ENCODE measurements at places on chromosomes 5 and 9.

DNA sequence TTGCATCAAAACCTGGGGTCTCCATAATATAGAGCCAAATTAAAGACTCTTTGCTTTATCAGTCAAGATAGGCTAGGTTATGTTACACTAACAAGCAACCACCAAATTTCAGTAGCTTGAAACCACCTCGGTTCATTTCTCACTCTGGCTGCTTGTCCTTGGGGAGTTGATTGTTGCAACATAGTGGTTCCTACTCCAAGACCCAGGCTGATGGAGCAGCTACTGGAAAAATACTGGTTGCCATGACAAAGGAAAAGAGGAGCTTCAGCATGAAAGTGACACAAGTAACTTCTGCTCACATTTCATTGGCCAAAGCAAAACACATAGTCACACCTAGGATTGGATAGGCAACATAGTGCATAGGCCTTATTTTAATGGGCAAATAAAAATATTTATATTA lies 18.5 kb upstream of the RCL1 start:
- DNase-seq = no peak

GRCh38 chr9:38434853-38435252 lies 10.6 kb upstream of the IGFBPL1 start:
- no peak for DNase-seq

- DNase-seq = no peak
Observed at GRCh38 chr9:36818965-36819870, 214.8 kb downstream of the PAX5 start.

DNA sequence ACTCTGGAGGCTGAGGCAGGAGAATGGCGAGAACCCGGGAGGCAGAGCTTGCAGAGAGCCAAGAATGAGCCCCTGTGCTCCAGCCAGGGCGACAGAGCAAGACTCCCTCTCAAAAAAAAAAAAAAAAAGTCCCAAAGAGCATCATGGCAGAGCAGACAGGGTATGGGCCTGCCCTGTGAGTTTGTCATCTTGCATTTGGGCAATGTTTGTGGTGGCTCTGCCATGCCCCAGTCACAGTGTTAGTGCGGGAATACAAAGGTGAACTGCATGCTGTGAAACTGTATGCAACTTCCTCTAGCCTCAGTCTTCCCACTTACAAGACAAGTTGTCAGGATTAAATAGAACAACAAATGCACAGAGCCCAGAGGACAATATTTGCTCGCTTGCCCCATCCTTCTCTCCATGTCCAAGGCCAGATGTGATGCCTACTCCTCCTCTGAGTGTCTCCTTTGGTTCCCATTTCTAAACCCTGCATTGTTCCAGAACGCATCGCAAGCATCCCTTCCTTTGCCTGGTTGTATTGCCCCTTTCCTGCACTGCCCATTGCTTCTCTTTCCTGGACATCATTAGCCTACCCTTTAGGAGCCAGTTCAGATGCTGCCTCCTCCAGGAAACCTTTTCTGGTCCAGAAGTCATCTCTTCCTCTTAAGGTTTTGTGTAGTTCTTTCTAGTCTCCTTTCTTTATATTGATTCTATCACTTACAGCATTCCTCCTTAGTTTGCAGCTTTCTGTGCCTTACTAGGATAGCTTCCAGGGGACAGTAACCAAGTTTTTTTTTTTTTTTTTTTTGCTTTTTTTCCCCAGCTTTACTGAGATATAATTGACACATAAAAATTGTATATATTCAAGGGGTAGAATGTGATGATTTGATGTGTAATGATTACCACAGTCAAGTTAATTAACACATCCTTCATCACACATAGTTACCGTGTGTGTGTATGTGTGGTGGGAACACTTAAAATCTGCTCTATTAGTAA lies 69.0 kb upstream of the TNFAIP8 start:
- no peak for DNase-seq

GRCh38 chr5:132838516-132839282 lies 8.3 kb upstream of the SHROOM1 start:
- DNase-seq = no peak

- DNase-seq = peak; percentile 21
Observed at GRCh38 chr9:93304574-93305496, 120.9 kb downstream of the WNK2 start.

DNA sequence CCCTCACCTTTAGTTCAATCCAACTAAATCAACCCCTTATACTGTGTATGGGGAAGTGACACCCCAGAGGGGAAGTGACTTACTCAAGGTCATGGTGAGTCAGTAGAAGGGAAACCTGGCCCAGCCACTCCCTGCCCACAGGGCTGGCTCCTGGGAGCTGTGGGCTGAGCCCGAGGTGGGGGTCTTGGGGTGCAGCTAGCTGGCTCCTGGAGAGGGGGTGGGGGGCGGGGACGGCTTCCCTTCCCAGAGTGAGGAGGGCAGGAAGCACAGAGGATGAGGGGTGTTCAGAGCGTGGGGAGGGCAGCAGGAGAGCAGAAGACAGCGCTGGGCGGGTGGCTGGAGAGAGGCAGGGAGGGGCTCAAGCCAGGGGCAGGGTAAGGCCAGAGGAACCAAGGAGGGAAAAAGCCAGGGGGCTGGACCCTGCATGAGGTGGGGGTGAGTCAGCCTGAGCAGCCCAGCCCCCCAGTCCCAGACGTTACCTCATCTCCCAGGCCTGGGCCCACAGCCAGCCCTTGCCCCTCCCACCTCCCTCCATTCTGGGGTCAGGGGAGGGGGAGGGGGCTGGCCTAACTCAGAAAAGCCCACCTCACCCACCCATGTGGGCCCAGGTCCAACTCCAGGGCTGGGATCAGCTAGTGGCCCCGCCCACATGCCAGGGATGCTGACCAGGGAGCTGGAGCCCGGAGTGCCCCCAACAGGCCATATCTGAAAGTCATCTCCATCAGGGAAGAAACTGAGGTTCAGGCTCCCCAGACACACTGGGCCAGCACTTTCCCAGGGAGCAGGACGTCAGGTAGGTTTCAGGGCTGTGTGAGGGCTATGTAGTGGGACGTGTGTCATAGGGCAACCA lies 2.8 kb downstream of the PDLIM7 start:
- peak; percentile 34 for DNase-seq

DNA sequence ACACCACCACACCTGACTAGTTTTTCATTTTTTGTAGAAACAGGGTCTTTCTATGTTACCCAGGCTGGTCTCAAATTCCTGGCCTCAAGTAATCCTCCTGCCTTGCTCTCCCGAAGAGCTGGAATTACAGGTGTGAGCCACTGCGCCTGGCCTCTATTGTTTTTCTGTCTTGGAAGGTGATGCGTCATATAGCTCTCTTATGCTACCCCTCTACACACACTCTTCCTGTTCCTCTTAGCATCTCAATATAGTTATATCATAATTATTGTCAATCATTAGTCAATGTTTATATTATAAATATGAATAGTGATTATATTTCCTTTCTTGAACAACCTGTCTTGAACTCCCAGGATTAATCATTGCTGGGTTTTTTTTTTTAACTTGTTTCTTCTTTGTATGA lies 7.3 kb downstream of the PKD2L2 start:
- DNase-seq = no peak

DNA sequence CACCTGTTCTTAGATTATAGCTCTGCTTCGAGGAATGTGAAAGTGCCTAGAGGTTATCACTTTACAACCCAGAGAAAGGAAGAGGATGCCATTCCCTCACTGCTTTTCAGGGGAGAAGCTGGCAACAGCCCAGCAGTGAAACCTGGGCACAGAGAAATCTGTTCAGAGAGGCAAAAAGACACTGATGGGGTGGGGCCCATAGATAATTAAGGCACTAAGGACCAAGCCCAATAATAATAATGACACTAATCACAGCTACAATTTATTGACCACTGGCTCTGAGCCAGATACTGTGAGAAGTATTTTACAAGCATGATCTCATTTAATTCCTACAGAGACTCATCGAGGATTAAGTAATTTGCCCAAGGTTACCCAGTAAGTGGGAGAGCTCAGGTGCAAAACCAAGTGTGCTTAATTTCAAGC lies 168.3 kb downstream of the PIK3R1 start:
- peak; percentile 2 for DNase-seq

DNA sequence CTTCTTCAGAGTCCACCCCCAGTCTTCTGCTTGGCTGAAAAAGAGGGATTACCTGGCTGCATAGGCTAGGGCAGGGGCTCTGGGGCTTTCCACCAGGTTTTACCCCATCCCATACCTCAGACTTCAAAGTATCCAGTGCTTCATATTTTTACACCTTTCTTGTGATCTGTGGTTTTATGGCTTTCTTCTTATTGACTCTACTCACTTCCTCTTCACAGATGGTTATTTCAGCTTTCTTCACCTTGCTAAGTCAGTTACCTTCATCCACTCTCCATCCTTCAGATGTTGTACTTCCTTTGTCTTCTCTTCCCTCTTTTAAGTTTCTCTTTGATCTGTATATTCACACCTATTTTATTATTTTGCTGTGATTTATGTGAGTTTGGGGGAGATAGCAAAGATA lies 104.3 kb downstream of the GRIA1 start:
- DNase-seq = no peak

GRCh38 chr5:169190849-169191248 lies 110.1 kb downstream of the SLIT3 start:
- no peak for DNase-seq

- DNase-seq = no peak
Observed at GRCh38 chr9:126700296-126700695, 86.6 kb downstream of the LMX1B start.

GRCh38 chr5:153829510-153830065 lies 209.1 kb downstream of the FAM114A2 start:
- DNase-seq = no peak

DNA sequence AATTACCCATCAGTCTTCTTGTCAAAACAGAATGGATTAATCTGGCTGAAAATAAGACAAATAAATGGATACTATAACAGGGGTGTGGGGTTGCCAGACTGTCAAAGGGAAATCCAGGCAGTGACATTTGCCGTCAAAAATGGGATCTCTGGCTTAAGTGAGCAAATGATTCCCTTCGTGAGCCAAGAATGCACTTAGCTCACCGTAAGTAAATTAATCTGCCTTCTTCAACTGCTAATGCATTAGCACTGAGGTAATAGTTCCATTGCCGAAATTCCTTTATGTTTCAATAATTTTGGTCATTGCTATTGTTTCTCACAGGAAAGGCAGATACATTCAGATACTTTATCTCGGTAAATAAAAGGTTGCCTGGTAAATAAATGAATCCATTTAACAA lies 377.8 kb downstream of the KIAA0825 start:
- no peak for DNase-seq

DNA sequence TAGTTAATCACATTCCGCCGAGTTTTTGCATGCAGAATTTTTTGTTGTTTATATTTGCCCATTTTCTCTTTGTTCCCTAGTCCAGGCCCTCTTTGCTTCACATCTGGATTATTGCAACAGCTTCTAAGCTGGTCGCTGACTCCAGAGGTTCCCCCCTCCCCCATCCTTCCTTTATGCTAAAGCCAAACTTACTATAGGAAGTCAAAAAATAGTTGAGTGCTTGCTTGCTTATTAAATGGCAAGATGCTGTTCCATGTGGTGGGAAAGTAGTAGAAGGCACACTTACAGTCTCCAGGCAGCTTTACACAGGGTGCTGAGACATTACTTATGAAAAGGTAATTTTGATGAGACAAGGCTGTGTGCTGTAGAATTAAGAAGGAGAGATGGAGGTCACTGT lies 1.3 kb downstream of the ZBTB34 start:
- DNase-seq = no peak

GRCh38 chr5:1503241-1504068 lies 20.3 kb downstream of the LPCAT1 start:
- DNase-seq = no peak

- DNase-seq = no peak
Observed at GRCh38 chr5:4362411-4362810, 766.8 kb downstream of the IRX1 start.

DNA sequence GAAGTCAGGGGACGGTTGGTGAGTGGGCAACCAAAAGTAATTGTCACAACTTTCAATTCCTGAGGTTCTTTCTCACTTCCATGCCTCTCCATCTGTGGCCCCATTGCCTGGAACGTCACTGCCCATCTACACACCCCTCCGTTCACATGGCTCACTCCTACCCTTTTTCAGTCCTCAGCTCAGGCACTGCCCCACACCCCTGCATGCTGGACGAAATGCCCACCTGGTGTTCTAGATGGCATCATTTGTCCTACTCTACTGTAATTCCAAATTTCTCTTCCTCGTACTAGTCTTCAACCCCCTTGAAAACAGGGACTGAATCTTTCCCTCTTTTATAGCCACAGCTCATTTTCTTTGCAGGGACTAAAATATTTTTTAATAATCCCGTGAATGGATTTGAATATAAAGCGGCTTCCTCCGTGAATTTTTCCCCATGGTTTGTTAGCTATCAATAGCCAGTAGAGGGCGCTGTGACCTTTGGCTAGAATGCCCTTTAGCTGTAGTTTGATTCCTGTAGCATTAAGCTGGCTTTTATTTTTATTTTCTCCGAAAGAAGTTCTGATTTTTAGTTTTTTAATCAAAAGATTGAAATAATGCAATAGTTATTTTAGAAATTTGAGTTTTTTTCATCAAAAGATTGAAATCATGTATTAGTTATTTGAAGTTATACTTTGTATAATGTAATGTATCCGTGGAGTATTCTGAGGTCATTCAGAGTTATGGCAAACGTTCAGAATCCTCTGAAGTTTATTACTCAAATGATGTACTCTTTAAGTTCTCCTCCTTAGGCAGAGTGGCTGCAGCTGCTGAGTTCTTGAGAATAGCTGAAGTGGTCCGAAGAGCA lies 232.1 kb downstream of the SH3GL2 start:
- peak; percentile 76 for DNase-seq

DNA sequence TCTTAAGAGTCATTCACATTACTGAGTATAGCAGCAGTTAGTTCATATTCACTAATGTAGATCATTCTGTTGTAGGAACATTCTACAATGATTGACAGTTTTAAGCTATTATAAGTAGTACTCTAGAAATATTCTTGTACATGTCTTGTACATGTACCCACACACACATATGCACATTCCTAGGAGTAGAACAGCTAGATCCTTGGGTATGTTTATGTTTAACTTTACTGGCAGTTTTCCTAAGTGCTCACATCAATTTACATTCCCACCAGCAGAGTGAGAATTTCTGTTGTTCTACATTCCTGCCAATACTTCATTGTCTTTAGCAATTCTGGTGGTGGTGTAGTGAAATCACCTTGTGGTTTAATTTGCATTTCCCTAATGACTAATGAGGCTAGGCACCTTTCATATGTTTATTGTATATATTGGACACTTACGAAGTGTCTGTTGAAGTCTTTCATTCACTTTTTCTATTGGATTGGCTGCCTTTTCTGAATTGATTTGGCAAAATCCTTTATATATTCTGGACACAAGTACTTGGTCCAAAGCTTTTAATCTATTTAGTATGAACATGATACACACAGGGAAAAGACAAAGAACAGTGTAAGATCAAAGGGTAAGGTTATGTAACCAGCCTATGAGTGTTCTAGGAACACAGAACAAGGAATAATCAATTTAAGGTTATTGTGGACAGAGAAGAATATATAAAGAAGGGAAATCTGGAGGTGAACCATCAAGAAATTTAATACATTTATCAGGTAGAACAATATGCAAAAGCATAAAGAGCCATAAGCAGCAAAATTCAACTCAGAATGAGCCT lies 95.6 kb downstream of the MLLT3 start:
- no peak for DNase-seq

- no peak for DNase-seq
Observed at GRCh38 chr9:37378613-37379004, 43.9 kb upstream of the GRHPR start.

Data from COR-L47 (cell line).